ENCODE measurements at places on chromosomes 12 and 14. TPM values are rescaled to one million over a fixed set of nuclear protein-coding genes. Genes with fewer than 3 reads are reported as not detected.

Gene DHRS4
- total RNA-seq: 41.7 TPM

Gene KRT5
- 1.6 TPM for total RNA-seq

Gene CLEC4E
- 0.55 TPM for total RNA-seq

Gene MSRB3
- 8.1 TPM for total RNA-seq

Gene ASB8
- total RNA-seq: 41.1 TPM

Gene GPR68
- 1.4 TPM for total RNA-seq

Gene VRTN
- 0.09 TPM for total RNA-seq

Gene MANSC4
- not detected for total RNA-seq

Gene OAS3
- total RNA-seq: 27.4 TPM

Gene WSCD2
- 0.72 TPM for total RNA-seq

Gene RNASE3
- total RNA-seq: not detected

Gene C3AR1
- total RNA-seq: 12.5 TPM

Gene KLRF1
- 0.55 TPM for total RNA-seq

Gene RAB15
- 24.0 TPM for total RNA-seq

Gene LRFN5
- 0.49 TPM for total RNA-seq

DNA sequence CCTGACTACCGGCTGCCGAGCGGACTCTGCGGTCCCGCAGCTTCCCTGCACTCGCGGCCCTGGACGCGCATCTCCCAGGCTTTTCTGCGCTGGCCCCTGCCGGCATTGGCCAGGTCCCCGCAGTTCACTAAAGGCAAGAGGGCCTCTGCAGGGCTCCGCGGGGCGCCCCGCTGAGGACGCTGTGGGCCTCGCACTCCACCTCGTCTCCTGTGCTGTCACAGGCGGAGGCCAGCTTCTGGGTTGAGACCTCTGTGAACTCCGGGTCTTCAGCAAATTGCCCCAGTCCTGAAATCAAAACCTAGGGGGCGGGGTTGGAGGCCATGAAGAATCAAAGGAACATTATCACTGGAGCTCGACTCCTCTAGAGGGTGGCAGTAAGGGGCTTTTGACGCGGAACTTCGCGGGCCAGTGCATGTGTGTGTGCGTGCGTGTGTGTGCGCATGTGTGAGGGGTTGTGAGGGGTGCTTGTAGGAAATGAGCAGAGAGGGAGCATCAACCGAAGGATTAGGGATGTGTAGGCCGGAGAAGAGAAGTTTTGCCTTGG lies 68.5 kb upstream of the CAPRIN2 start:
- DNase-seq: peak; percentile 54

DNA sequence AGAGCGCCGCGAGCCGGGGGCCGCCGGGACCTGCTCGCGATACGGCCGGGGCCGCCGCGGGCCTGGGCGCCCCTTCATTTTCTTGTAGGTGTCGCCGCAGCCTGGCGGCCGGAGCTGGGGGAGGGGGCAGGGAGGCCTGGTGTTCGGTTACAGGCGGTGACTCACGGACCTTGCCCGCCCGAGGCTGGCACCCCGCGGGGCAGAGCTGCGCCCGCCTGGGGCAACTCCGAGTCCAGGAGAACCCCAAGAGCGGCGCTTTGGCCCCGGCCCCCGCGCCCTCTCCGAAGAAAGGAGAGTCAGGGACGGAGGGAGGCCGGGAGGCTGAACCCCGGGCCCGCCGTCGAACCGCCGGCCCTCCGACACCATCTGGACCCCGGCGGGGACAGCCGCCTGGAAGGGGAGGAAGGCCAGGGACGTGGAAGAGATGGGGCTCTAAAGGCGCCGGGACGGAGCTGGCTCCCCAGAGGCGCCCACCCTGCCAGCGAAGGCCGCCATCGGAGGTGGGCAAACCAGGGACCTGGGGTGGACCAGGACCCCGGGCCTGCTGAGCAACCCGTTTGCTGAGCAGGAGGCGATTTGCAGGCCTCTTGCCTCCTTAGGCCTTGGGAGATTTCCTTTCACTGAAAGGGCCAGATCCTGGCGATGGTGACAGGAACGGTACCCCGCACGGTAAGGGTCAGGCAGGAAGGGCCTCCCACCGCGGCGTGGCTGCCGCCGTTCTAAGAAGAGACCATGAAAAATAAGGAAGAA lies 843 bp upstream of the NUAK1 start:
- peak; percentile 82 for DNase-seq

DNA sequence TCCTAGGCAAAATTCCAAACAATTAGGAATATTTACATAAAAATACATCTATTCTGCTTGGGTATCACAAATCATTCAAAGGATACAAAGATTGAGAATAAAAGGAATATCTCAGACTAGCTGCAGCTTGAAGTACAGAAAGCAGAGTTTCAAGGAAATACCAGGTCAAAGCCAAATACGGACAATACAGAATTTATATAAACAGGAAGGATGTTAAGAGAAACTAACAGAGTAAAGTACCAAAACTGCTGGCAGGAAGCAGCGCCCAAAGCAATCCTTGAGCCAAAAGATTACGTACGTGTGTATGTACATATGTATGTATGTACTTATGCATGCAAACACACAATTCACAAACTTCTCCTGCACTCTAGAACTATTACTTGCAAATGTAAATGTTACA lies 86.6 kb downstream of the PPP1R12A start:
- DNase-seq: no peak

- DNase-seq: no peak
Measured at GRCh38 chr14:60087668-60088067, 4.1 kb upstream of the PCNX4 start.

GRCh38 chr12:6336889-6337853 lies 4.7 kb downstream of the TNFRSF1A start:
- DNase-seq: peak; percentile 61

DNA sequence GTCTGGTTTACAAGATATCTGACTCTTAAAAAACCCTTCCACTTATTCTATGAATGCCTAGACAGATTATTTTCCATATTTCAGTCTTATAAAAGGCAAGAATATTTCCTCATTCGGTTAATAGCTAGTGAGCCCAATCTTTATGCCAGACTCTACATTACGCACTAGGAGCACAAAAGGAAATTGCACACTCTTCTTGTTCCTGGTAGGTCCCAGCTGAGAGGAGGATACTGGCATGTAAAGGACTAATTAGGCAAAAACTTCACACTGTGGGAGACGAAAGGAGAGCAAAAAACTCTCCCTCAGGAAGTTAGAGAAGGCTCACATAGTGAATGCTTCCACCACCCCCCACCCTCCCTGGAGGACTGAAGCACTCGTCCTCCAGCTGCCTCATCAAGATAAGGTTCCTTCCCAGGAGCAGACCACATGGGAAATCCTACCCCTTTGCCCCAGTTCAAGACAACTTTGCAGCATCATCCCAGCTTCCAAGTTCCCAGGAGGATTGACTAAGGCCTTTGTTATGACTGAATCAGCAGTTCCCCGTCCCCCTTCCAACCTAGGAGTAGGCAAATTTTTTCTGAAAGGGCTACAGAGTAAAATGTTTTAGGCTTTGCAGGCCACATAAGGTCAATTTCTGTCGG lies 14.5 kb downstream of the CAPZA3 start:
- no peak for DNase-seq

DNA sequence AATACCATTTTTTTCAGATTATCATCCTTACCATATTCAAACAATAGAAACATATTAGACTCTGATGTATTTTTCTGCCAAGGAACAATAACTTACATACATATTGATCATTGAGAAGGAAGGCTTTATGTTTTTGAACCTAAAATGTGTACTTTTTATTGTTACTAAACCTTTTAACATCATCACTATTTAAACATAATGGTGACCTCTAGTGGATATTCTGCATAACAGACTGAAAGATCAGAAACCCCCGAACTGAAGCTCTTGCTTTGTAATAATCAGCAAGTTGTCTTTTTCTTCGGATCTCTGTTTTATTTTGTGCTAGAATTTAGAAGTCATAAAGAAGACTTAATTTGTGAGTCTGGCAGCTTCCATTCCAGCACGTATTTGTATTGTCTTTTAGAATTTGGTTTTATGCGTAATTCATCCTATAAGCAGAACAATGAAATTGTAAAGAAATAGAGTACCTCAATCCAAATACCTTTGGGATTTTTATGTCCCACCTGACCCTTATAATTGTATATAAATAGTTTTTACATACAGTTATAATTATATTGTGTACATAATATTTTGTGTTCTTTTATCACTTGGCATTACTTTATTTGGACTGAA lies 125.9 kb upstream of the ATF1 start:
- no peak for DNase-seq

DNA sequence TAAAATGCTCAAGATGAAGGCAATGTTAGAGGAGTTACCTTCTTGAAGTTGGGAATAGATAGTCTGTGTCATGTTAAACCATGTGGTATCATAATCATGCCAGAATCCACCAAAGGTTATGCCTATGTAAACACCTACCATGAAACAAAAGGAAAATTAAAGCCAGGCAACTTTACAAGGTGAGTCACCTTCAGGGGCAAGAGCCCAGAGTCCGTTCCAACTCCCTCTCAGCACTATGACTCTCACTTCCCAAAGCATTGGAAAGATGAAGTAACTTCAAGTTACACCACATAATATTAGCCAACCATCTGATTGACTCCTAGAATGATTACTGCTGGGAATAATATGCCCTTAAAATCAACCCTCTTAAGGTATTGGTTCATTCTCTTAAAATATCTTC lies 38.5 kb downstream of the CATSPERB start:
- no peak for DNase-seq

DNA sequence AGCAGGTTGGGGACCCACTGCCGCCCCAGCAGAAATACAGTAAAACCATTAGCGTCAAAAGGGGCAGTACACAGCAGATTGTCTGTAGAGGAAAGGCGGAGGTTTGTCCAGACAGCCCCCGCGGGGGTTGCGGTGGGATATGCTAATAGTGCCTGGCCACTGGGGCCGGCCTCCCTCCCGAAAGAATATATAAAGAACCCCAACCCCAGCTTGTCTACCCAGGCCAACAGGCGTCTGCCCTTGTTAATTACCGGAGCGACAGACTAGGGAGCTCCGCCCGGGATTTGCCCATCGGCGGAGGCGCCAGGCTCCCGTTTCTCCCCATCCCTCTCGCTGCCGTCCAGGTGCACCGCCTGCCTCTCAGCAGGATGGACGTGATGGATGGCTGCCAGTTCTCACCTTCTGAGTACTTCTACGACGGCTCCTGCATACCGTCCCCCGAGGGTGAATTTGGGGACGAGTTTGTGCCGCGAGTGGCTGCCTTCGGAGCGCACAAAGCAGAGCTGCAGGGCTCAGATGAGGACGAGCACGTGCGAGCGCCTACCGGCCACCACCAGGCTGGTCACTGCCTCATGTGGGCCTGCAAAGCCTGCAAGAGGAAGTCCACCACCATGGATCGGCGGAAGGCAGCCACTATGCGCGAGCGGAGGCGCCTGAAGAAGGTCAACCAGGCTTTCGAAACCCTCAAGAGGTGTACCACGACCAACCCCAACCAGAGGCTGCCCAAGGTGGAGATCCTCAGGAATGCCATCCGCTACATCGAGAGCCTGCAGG lies at the start of gene MYF5:
Gene MYF5 (plus strand): TSS at position 217 of the 774 bp plus-strand sequence. CDS start 152 bp downstream, at position 369.
- no peak for DNase-seq

DNA sequence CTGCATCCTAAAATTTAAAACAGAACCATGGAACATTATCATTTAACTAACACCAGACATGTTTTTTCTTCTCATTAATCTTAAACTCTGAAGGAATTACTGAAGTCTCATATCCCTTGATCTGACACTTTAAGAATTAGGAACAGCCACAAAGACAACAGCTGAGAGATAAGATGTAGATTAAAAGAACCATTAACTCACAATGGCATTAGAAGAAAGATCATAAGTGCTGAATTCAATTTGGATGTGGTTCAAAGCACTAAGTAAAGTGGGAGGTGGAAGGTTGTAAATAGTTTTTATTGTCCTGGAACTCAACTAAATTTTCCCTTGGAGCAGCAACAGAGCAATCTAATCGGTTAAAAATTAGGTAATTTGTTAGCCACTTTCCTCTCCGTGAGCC lies 199.0 kb upstream of the ATP2B1 start:
- DNase-seq: no peak

DNA sequence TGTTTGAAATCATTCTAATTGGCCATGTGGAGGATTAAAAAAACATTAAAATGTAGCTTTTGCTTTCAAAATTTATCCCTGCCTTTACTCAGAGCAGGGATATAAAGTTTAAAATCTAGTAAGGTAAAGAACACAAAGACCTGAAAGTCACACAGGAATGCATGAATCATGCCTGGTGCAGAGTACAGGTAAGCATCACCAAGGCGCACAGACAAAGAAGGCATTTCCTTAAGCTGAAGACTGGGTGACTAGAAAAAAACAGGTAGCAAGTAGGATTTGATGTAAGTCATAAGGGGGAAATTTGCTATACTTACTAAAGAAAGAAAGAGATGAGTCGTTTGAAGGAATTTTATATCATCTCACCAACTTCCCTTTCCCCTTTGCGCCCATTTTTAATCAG lies 405.6 kb downstream of the GXYLT1 start:
- DNase-seq: no peak

- no peak for DNase-seq
Measured at GRCh38 chr14:67371247-67372148, 11.4 kb downstream of the EIF2S1 start.

GRCh38 chr12:6317693-6318439 lies 7.4 kb downstream of the PLEKHG6 start:
- no peak for DNase-seq

Data from mucosa of descending colon (tissue), 3 donors.